ENCODE measurements at places on chromosomes 2 and 18. TPM values are rescaled to one million over a fixed set of nuclear protein-coding genes. Genes with fewer than 3 reads are reported as not detected.

- DNase-seq: no peak
Measured at GRCh38 chr2:109062859-109063700, 65.9 kb upstream of the SH3RF3 start.

- DNase-seq: no peak
Measured at GRCh38 chr2:241912021-241912555, 42.6 kb downstream of the RTP5 start.

- no peak for DNase-seq
Measured at GRCh38 chr2:52054824-52055223, 1022.9 kb upstream of the NRXN1 start.

- no peak for DNase-seq
Measured at GRCh38 chr18:70139138-70139537, 66.3 kb downstream of the RTTN start.

GRCh38 chr18:11154368-11154989 lies 5.1 kb upstream of the PIEZO2 start:
- DNase-seq: peak; percentile 86

DNA sequence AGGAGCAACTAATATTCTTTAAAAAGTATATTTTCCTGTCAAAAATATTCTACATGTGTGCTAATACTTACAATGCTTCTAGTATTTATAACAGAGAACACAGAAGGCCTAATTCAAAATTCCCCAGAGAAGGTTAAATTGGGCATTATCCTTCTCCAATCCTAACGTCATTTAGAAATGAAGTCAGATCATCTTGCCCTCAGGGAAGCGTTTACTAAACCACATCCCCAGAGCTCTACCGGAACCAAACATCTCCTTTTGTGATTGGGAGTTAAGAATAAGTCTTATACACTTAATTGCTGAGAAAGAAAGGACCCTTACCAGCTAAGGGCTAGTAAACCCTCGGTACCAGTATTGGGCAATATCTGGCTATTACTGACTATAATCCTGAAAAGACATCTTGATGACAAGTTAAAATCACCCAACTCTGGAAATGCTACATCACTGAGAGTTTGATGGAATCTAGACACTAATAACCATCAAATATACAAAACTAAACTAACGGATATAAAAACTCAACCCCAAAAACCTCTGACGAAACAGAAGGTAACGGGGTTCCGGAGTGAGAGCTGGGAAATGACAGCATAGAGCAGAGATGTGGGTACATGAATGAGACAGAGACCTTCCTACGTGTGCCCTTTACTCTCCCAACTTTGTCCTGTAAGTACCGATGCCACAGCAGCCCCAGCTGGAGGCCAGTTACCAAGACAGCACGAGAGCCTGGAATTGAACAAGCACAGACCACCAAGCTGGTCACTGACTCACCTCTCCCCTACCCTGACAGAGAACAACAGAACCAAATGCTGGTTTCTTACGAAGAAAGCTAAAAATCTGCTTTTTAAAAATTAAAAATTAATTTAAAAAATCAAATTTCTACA lies 35.0 kb downstream of the WDSUB1 start:
- no peak for DNase-seq

DNA sequence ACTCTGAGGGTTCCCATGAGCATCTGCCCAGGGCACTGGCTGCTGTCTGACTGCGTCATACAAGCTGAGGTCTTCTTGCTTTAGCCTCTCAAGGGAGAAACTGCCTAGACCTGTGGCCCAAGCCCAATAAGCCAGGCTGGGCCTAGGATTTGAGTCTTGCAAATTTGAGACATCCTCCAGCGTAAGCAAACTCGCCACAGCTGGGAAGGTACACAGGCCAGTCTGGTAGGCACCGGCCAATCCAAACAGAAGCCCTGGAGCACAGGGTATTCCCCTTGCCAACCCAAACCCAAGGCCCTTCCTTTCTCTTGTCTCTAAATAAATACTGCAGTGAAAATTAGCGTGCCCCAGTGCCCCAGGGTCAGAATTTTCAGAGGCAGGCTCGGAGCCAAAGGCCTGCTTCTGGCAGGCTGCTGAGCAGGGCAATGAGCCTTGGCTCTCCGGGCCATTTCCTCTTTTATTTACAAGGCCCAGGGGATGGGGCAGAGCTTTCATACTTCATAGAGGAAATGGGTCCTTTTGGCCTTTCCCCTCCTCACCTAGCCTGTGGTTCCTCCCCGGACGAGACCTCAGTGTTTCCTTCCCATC lies 33.3 kb downstream of the POLR1A start:
- no peak for DNase-seq

DNA sequence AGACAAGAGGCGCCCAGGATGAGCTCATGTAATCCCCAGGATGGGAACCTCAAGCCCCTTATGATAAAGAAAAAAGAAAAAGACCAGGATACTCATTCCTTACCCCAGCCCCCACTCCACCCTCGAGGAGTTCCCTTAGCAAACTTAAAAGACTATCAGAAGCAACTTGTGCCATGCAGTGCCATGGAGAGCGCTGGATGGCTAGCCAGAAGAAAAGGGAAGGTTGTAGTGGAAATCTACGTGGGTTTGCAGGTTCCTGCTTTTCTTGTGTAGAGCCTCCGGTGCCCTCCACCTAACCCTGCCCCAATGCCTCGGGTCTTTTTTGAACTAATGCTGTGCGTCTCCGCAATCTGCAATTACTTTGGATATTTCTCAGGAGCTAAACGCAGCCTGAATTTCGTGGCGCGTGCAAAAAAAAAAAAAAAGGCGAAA lies 16.2 kb upstream of the BCL11A start:
- DNase-seq: peak; percentile 36

GRCh38 chr2:58541511-58541910 lies 300.4 kb upstream of the FANCL start:
- DNase-seq: no peak

DNA sequence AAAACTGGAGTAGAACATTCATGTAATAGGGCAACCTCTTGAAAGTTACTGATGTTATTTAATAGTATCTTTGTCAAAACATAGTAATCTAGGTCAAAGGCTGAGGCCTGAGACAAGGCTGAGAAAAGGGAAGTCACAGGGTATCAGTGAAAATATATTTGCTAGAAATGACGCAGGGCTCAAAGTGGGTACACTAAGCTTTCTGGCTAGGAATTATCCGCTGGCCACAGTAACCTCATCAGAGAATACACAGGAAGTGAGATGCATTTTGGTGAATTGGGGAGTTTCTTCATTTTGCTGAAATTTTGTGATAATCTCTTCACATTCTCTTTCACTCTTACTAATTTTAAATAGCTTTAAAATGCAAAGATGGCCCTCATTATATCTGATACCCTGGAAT lies 206.8 kb downstream of the OTX1 start:
- no peak for DNase-seq

The C1QL2 gene
- 0.31 TPM for total RNA-seq

The KIF5C gene
- total RNA-seq: 0.77 TPM

Data from lung (tissue), 17 donors.